ENCODE measurements at places on chromosomes 6 and 20.

DNA sequence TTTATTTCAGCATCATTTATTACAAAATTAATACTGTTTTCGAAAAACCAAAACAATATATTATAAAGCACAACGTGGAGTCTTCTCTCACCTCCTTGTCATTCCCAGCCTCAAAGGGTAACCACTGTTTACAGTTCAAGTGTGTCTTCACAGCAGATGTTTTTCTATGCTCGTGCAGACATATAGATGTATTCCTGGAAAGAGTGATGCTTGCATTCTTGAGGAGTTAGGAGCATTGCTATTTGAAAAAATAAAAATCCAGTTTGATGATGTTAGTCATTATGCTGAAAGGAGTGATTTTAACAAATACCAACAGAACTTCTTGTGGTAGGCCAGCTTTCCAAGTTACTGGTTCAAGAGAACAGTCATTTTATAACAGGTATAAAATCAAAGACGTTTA is 234.9 kb downstream of the BCKDHB start:
- no peak for DNase-seq

- no peak for DNase-seq
Measured at GRCh38 chr6:101840100-101840499, 446.6 kb downstream of the GRIK2 start.

DNA sequence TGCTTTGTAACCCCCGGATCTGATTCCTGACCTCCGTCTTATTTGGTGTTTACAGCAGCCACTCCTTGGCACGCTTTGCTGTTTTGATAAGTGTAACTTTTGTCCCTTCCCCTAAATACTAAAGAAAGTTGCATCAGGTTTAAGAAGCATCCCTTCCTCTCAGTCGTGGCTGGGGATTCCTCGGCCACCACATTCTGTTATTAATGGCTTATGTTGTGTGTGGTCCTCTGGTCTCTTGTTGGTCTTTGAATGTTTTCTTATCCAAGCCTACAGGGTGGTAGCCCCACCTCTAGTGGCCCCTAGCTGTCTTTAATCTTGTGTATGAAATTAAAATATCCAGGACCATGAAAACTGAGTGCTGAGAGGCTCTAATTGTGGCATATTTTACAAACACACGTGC is 37.5 kb upstream of the FNDC1 start:
- DNase-seq, result no peak

DNA sequence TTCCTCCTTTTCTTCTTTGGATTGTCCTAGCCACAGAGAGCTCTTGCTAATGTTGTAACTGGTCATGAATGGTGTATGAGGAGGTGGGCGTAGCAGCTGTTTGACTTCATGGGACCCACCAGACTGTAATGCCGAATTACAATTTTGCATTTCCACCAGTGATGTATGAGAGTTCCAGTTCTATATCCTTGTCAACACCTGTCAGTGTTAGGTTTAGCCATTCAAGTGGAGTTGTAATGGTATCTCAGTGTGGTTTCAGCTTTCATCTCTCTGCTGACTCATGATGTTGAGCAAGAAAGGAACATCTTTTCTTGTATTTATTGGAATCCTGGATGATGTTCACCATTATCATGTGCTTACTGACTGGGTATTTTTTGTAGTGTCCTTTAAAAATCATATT is 5.1 kb downstream of the IGF2R start:
- DNase-seq, result no peak

- no peak for DNase-seq
Measured at GRCh38 chr20:62487561-62488354, 12.0 kb upstream of the GATA5 start.

GRCh38 chr20:16477632-16478031 is 95.6 kb downstream of the KIF16B start:
- no peak for DNase-seq

Data from stimulated activated CD8-positive, alpha-beta memory T cell treated with anti-CD3 and anti-CD28 coated beads, Interleukin-12 subunit alpha, Interleukin-12 subunit beta, amount 100 ng/mL, for 1 hour (primary cell).